ENCODE measurements at places on chromosomes 2 and 18. TPM values are rescaled to one million over a fixed set of nuclear protein-coding genes. Genes with fewer than 3 reads are reported as not detected.
A peak's percentile ranks its signal among the peaks of the same experiment; 100 is the strongest.

Gene HRH4
- 0.08 TPM for total RNA-seq

Gene MAP3K19
- total RNA-seq: not detected

Gene DOCK10
- 2.6 TPM for total RNA-seq

Gene TMEM163
- total RNA-seq: 0.38 TPM

Gene C1QL2
- not detected for total RNA-seq

Gene HOXD12
- not detected for total RNA-seq

Gene SNORC
- total RNA-seq: 1.1 TPM

Gene NEURL3
- total RNA-seq: not detected

Gene TGFA
- 0.73 TPM for total RNA-seq

Gene TDRD15
- not detected for total RNA-seq

Gene GAREM2
- 1.1 TPM for total RNA-seq

DNA sequence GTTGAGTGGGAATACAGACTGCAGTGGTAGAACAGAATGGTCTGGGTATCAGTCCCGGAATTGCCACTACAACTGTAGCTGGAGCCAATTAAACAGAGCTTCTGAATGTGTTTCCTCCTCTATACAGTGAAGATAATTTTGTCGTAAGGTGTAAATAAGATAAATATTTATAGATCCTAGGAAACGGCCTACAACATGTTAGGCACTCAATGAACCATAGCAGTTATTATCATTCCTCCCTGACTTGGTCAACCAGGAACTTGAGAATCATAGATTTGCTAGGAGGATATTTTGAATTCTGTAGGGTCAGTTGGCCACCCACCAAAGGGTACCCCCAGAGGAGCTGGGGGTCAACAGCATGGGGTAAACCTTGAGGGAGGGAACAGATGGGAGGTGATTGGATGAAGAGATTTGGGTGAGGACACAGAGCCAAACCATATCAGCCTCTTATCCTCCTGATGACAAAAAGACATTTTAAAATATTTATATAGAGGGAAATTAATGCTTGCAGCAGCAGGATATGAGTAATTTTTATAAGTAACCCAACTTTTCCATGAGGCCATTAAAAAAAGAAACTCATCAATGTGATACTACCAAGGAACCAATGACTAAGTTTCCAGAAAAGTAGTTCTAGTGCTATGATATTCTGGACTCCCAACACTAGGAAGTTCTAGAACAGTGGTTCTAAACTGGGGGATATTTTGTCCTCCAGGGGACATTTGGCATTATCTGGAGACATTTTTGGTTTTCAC is 4.0 kb downstream of the DHRS9 start:
- no peak for DNase-seq

DNA sequence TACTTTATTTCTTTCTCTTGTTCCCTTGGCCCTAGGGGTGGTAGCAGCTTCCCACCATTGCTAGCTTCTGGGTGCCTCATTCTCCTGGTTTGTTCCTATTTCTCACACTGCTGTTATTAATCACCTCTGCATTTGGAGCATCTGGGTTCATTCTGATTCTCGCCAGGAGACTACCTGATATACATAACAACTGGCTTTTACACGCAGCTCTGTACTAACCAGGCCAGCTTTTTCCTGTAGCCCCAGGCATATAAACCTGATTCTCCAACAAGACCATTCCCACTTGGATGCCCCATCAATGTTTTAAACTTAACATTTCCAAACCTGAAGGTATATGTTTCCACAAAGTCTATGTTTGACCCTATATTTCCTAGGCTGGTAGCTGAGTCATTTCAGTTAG is 403.9 kb upstream of the DCC start:
- no peak for DNase-seq

- no peak for DNase-seq
Measured at GRCh38 chr2:10048501-10049171, 5.3 kb downstream of the KLF11 start.

- DNase-seq: no peak
Measured at GRCh38 chr2:167640096-167640495, 607.3 kb downstream of the STK39 start.

GRCh38 chr2:126831234-126832005 is 67.3 kb upstream of the TEX51 start:
- DNase-seq: no peak

GRCh38 chr2:113158884-113159553 is 14.8 kb upstream of the PSD4 start:
- no peak for DNase-seq

- DNase-seq: no peak
Measured at GRCh38 chr18:35525795-35526494, 28.2 kb upstream of the INO80C start.

GRCh38 chr2:61775956-61776570 is 77.8 kb downstream of the FAM161A start:
- no peak for DNase-seq

DNA sequence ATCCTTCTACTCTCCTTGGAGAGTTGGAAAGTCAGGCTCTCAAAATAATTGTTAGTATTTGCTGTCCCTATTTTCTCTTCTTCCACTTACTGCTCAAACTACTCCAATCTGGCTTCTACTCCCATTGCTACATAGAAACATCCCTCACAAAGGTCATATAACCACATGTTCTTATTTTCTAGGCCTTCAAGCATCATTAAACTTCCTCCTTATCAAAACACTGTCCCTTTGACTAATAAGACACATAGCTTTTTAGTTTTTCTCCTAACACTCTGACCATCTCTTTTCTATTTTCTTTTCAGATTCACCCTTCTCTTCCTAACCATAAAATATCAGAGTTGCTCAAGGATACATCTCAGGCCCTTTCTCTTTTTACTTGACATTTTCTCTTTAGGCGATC is 148.3 kb downstream of the MBD2 start:
- DNase-seq: no peak

- DNase-seq: no peak
Measured at GRCh38 chr2:154533300-154533940, 165.1 kb upstream of the KCNJ3 start.

- no peak for DNase-seq
Measured at GRCh38 chr18:72762515-72763122, 105.2 kb downstream of the NETO1 start.

GRCh38 chr2:29455200-29455860 is 340.1 kb downstream of the CLIP4 start:
- DNase-seq: no peak

DNA sequence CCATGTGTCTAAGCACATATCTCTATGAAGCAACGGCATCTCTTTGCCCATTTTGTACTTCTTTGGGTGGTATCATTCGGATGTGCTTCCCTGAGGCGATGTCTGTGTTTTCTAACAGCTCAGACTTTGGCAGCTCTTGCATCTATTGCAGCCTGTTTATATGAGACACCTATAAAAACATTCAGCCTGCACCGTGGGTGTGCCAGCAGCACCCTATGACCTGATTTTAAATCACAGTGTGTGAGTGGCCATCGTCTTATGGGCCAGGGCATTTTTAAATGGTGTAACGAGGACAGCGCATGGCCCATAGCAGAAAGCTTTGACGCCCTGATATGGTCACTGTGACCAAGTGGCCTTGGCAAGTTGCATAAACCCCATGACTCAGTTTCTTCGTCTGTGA is 12.9 kb downstream of the NPAS2 start:
- DNase-seq: no peak

GRCh38 chr2:58866040-58866439 is 624.9 kb upstream of the FANCL start:
- no peak for DNase-seq

GRCh38 chr18:42564761-42565160 is 550.7 kb downstream of the RIT2 start:
- no peak for DNase-seq

DNA sequence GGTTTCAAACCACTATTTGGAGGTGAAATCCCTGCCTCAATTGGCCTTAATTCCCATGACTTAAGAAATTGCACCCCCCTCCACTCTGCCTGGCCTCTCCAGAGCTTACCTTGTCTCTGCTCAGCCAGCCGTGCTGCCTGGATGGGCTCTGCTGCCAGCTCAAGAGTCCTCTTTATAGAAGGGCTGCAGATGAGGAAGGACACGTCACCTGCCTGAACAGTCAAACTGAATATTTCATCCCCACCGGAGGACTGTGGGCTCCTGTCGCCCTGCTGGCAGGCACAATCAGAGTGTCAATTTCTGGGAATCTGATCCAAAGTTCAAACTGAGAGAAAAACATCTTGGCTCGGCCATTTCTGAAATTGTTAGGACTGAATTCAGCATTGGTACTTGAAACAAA is at the start of gene OTOS:
OTOS (minus strand) TSS at position 148 of the 400 bp plus-strand sequence. CDS start 332 bp downstream, outside the sequence.
- peak; percentile 50 for DNase-seq

GRCh38 chr2:12400543-12400942 is 316.2 kb upstream of the TRIB2 start:
- no peak for DNase-seq

DNA sequence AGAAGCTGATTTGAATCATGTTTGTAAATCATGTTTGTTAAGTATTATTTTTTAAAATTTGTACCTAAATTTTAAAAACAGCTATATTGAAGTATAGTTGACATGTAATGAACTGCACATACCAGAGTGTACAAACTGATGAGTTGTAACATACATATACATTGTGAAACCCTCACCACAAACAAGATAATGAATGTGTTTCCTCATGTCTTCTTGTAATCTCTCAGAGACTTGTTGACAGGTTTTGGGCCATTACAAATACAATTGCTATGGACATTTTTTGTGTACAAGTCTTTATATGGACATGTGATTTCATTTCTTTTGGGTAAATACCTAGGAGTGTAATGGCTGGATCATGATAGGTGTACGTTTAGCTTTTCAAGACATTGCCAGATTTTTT is 21.5 kb downstream of the WDR43 start:
- DNase-seq: no peak

DNA sequence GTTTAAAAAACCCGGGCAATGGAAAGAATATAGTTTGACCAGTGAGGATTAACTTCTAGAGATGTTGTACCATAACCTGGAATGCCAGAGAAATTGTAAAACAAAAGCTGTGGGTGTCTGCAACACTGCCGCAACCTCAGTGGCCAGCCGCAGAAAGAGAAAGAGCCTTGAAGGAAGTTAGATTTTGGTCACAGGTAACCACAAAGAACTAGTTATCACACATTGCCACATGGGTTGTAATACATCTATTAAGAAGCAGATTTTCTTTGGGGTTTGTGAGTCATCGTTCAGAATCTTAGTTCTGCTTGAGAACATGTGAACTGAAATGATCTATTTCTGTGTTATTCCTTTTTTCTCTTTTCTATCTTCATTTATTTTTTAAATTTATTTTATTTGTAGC is 222.9 kb upstream of the AGAP1 start:
- DNase-seq: no peak

- no peak for DNase-seq
Measured at GRCh38 chr2:157845081-157845480, 31.0 kb downstream of the ACVR1 start.

GRCh38 chr2:172275239-172275638 is 152.1 kb upstream of the ITGA6 start:
- no peak for DNase-seq

DNA sequence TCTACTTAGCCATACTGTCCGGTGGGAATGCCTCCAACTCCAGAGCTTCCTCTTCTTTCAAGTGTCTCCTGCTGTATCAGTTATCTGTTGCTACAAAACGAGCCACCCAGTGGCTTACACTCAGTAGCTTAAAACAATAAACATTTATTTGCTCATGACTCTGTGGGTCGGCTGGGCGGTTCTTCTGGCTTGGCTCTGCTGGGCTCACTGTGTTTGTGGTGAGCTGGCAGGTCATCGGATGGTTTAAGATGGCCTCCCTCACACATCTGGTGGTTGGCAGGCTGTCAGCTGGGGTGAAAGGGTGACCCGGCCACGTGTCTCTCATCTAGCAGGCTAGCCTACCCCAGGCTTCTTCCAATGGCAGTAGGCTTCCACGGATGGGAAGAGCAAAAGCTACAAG is 122.4 kb upstream of the SLC1A4 start:
- no peak for DNase-seq

- no peak for DNase-seq
Measured at GRCh38 chr2:165067643-165068486, 112.5 kb upstream of the SLC38A11 start.

GRCh38 chr2:53786352-53786704 is 425 bp downstream of the ASB3 start:
- no peak for DNase-seq

DNA sequence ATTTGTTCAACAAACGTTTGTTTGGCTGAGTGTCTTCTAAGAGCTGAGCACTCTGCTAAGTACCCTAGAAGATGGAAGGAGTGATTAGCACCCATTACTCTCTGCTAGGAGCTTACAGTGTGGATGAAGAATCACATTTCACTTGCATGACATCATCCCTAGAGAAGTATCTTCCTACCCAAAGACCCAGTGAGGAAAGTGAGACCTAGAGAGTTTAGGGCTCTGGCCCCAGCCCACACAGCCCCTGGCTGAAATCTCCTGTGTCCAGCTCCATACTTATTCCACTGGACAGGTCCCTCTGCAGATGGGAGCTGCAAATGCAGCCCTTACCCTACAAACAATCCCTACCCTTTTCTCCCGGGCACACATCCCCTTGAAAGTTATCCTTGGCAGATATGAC is 26.8 kb upstream of the EPAS1 start:
- DNase-seq: no peak

GRCh38 chr2:102114290-102114721 is 28.2 kb upstream of the IL1R1 start:
- no peak for DNase-seq

DNA sequence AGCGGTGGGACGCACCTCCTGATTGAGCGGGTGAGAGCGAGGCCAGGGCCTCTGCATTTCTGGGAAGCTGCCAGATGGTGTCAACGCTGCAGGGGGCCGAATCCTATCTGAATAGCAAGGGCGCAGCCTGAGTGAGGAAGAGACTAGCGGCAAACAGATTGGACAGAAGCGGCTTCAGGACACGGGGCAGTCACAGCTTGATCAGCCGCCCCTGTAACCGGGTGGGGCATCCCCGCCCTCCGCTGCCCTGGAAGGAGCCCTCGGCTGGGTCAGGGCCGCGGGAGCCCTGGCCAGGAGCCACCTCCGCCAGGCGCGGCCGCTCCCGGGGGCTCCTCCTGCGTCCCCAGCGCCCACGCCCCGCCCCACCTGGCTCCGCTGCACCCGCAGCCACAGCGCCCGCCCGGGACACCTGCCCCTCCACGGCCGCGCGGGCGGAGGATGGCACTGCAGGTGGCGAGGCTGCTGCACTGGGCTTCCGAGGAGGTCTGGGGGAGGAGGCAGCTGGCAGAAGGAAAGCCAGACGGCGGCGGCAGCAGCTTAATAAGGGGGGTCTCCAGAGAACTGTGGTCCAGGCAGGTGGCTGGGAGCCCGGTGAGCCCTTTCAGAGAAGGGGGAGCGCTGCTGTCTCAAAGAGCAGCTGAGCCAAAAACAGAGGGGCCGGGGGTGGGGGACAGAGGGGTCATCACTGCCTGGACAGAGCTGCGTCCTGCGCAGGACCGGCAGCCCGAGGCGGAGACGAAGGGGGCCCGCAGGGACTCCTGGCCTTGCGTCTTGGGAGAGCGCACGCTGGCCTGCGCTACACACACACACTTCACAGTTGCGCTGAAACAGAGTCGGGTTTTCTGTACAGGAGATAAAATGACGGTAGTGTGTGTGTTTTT is 18.8 kb upstream of the SOX11 start:
- DNase-seq: no peak

- DNase-seq: no peak
Measured at GRCh38 chr2:125684932-125685331, 971.0 kb upstream of the GYPC start.
